ENCODE measurements at places on chromosomes 7 and 10. TPM values are rescaled to one million over a fixed set of nuclear protein-coding genes. Genes with fewer than 3 reads are reported as not detected.

The SMKR1 gene
- total RNA-seq = 2.3 TPM

The PAXIP1 gene
- 10.3 TPM for total RNA-seq

The TSPAN13 gene
- total RNA-seq = 91.9 TPM

The LMBR1 gene
- total RNA-seq = 235 TPM

The LFNG gene
- total RNA-seq = 8.7 TPM

The PRSS37 gene
- total RNA-seq = not detected

The FEZF1 gene
- total RNA-seq = not detected

The BLNK gene
- total RNA-seq = 0.78 TPM

The PDK4 gene
- total RNA-seq = 11.7 TPM

The SAMD9 gene
- total RNA-seq = 3.3 TPM

The MOGAT3 gene
- not detected for total RNA-seq

The TCERG1L gene
- 1.6 TPM for total RNA-seq

The SH2D4B gene
- 1.4 TPM for total RNA-seq

The NEURL1 gene
- 25.1 TPM for total RNA-seq

The MMD2 gene
- 0.94 TPM for total RNA-seq

The CAMK2B gene
- 96.1 TPM for total RNA-seq

The VIPR2 gene
- total RNA-seq = 0.47 TPM

The UFSP1 gene
- 2.5 TPM for total RNA-seq

The SPDYE5 gene
- not detected for total RNA-seq

The GPR26 gene
- 3.1 TPM for total RNA-seq

The ATOH7 gene
- total RNA-seq = 1.4 TPM

The SUN3 gene
- not detected for total RNA-seq

The DYNC1I1 gene
- total RNA-seq = 182 TPM

The SEC23IP gene
- total RNA-seq = 19.8 TPM

The A1CF gene
- not detected for total RNA-seq

The AASS gene
- 19.3 TPM for total RNA-seq
